ENCODE measurements at places on chromosomes 7 and 10.

GRCh38 chr10:86255405-86256251 is 111.0 kb downstream of the GRID1 start:
- peak; percentile 19 for DNase-seq

- DNase-seq = no peak
Observed at GRCh38 chr7:89401690-89402089, 606.2 kb upstream of the TEX47 start.

DNA sequence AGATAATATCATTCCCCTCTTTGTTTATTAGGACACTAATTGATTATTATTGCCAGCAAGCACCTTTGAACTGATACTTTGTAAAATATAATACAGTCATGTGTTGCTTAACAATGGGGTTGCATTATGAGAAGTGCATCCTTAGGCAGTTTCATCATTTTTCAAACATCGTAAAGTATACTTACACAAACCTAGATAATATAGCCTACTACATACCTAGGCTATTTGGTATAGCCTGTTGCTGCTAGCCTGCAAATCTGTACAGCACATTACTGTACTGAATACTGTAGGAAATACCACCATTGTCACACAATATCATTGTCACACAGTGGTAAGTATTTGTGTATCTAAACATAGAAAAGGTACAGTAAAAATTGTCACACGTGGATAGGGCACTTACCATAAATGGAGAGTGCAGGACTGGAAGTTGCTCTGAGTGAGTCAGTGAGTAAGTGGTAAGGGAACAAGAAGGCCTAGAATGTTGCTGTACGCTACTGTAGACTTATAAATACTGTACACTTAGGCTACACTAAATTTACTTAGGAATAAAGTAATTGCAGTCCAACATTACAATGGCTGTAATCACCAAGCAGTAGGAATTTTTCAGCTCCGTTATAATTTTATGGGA is 70.7 kb downstream of the LCOR start:
- no peak for DNase-seq

- DNase-seq = no peak
Observed at GRCh38 chr7:96614154-96614867, 95.3 kb downstream of the SEM1 start.

DNA sequence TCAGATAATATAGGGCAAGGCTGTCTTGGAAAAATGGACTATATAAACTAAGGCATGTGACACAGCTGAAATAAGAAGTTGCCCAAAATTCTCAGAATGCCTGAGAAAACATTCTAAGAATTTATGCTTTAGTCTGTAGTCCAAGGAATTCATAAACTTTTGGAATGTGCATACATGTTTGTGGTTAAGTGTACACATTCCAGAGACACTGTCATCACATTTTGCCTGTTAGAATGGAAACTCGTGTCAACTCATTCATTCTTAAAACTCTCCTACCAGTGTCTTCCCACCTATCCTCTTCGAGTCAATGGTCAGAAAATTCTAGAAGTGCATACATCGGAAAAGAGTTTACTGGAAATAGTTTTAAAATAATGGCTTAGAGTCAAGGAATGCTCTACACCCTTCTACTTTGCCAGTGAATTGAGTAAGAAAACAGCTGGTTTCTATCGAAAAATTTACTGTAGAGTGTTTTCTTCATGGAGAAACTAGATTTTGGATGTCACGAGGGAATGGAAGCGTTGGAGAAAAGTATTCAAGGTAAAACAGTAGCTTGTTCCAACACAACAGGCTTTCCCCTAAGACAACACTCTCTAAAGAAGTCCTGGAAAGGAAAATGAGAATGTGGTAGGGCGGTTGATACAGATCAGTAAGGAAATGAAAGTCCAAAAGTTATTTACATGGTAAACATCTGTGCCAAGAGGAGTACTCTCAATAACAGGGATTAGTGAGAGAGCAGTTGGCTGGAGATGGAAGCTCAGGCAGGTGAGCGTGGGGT is 1177.6 kb upstream of the C7orf33 start:
- DNase-seq = no peak

- no peak for DNase-seq
Observed at GRCh38 chr10:11530806-11531205, 80.6 kb downstream of the USP6NL start.

GRCh38 chr10:21279217-21279575 is 246.3 kb downstream of the SKIDA1 start:
- no peak for DNase-seq

DNA sequence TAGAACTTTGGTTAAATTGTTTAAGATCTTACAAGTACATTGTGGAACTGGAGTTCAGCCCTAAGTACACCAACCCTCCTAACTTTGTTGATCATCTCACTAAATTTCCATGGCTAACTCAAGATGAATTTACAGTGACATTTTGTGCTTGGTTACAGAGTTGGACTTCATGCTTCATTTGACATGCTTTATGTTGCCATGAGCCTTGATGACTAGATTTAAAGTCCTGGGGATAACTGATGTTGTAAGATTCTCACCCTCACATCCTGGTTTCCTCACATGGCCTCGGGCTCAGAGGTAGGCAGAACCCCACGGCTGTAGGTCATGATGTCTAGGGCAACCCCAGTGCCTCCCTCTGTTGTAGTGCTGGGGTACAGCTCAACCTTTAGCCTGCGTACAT is 397.2 kb upstream of the IGFBP3 start:
- DNase-seq = no peak

DNA sequence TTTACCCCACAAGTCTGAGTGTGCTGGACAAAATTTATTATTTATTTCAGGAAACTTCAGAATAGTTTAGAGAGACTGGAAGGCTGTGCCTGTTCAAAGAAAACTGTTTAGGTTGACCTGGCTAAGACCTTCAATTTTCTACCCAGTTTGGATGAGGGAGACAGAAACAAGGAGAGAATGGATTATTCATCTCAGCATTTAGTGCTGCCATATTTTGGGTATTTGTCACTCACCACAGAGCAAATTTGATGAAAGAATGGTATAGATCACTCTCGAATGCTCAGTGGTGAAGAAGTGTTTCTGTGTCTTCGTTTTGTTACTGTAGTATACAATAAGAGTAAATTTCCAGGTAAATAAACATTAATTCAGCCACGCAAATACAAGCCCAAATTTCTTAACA is 71.8 kb downstream of the SEMA3C start:
- DNase-seq = no peak

GRCh38 chr10:116676633-116677032 is 55.9 kb downstream of the PNLIPRP2 start:
- no peak for DNase-seq

GRCh38 chr7:156166692-156167416 is 354.6 kb upstream of the SHH start:
- DNase-seq = no peak

GRCh38 chr10:79948976-79949722 is at the start of gene SFTPD:
TSS of gene SFTPD (minus strand) at chr10:79949105. CDS start at chr10:79946659, 2,446 bp downstream.
- DNase-seq = no peak

DNA sequence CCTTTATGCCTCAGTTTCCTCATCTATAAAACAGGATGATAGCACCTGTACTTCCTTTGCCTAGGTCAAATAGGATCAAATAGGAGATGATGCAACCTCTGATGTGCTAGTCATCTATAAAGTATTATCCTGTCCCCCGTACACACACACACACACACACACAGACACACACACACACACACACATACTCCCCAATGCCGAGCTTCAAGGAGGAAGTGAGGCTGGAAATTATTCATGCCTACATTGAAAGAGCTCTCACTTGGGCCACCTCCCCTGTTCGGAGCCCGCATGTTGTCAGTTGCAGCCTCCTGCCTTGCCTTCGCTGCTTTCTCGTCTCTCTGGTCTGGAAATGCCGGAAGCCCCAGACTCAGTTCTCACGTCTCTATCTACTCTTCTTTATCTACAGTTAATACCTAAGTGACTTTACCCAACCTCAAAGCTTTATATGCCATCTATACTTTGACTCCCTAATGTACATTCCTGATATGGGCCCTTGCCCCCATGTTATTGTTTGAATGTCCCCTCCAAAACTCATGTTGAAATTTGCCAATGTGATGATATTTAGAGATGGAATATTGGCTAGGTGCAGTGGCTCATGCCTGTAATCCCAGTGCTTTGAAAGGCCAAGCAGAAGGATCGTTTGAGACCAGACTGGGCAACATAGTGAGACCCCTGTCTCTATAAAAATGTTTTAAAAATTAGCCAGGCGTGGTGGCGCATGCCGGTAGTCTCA is 6.9 kb upstream of the UBE2H start:
- DNase-seq = no peak

GRCh38 chr7:205115-206010 is 13.0 kb downstream of the FAM20C start:
- DNase-seq = no peak

DNA sequence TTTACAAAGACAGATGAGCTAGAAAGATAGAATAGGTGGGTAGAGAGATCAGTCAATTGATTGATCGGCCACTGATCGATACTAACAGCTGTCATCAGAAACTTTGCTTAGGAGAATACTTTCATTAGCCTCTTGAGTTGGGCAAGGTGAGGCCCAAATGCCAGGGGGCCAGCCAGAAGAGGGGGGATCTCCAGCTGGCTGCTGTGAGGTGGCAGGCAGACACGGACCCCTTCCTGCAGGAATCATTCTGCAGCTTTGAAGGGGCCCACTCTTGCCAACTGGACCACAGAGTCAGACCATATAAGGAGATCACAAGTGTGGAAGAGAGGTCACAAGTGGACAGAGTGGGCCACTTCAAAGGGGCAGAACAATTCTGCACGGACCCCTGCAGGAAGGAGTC is 62.9 kb upstream of the DOCK1 start:
- DNase-seq = no peak

Data from dorsolateral prefrontal cortex (tissue), 122 donors.